ENCODE measurements at places on chromosomes 2 and 18. TPM values are rescaled to one million over a fixed set of nuclear protein-coding genes. Genes with fewer than 3 reads are reported as not detected.

GRCh38 chr18:76454418-76454817 is 40.6 kb downstream of the ZNF516 start:
- peaks cover 5% of the 10 kb centered on the region for H3K36me3 ChIP-seq
- peaks cover 13% of the 10 kb centered on the region for H3K4me1 ChIP-seq
- no peak overlapping the region for H3K4me3 ChIP-seq
- peak; percentile 65 for DNase-seq

- H3K27ac ChIP-seq, result no peak overlapping the region
- no peaks in the 10 kb centered on the region for H3K36me3 ChIP-seq
- H3K4me3 ChIP-seq, result no peak overlapping the region
- H3K4me1 ChIP-seq, result no peaks in the 10 kb centered on the region
- H3K27me3 ChIP-seq, result no peaks in the 10 kb centered on the region
These were observed 462.4 kb upstream of the TRIB2 start for GRCh38 chr2:12254280-12254860.

- no peaks in the 10 kb centered on the region for H3K36me3 ChIP-seq
- H3K27me3 ChIP-seq, result no peaks in the 10 kb centered on the region
- no peaks in the 10 kb centered on the region for H3K4me1 ChIP-seq
- DNase-seq, result peak; percentile 5
These were observed 3.0 kb downstream of the PLEK start for GRCh38 chr2:68367953-68368653.

DNA sequence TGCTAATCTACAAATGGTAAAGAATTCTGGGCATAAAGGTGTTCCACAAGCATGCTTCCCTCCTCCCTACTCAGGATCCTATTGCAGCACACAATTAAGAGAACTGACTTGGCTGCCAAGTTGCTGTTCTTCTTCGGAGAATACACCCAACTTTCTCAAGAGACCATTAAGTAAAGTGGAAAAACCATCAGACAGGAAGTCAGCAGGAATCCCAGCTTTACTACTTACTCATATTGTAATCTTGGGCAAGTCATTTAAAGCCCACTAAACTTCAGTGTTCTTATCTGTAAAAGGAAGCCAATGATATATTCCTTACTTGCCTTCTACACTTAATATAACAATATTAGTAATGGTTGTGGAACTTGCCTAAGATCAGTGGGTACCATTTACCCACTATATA is 37.8 kb downstream of the PSTPIP2 start:
- H3K27ac ChIP-seq, result no peak overlapping the region
- no peaks in the 10 kb centered on the region for H3K36me3 ChIP-seq
- DNase-seq, result peak; percentile 73

DYNAP gene
- not detected for polyA plus RNA-seq

GRCh38 chr2:11788461-11789124 is 42.2 kb downstream of the LPIN1 start:
- peaks cover 4% of the 10 kb centered on the region for H3K4me1 ChIP-seq
- H3K27me3 ChIP-seq, result no peaks in the 10 kb centered on the region
- no peak overlapping the region for H3K27ac ChIP-seq
- H3K4me3 ChIP-seq, result no peak overlapping the region
- peaks cover 39% of the 10 kb centered on the region for H3K36me3 ChIP-seq

EPHA4 gene
- 16.4 TPM for polyA plus RNA-seq

CHRNG gene
- polyA plus RNA-seq, result not detected

GRCh38 chr18:49716035-49716434 is 97.3 kb downstream of the ACAA2 start:
- no peaks in the 10 kb centered on the region for H3K36me3 ChIP-seq
- no peak overlapping the region for H3K4me3 ChIP-seq
- DNase-seq, result no peak
- no peaks in the 10 kb centered on the region for H3K27me3 ChIP-seq

GRCh38 chr2:96839293-96839874 is 4.4 kb downstream of the ANKRD23 start:
- no peaks in the 10 kb centered on the region for H3K27me3 ChIP-seq
- H3K36me3 ChIP-seq, result peaks cover 1% of the 10 kb centered on the region
- no peak overlapping the region for H3K27ac ChIP-seq
- no peak overlapping the region for H3K4me3 ChIP-seq
- DNase-seq, result peak; percentile 21

DNA sequence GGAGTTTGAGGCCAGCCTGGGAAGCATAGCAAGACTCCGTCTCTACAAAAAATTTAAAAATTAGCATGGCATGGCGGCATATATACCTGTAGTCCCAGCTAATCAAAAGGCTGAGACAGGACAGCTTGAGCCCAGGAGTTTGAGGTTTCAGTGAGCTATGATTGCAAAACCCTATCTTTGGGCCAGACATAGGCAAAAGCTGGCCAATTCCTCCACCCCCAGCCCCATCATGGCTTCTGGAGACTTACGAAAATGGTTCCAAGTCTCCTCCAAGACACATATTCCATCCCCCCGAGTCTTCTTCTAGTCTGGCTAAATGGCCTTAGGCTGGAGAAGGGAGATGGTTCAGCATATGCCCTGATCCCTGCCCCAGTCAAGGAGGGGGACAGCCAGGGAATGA is 172.8 kb upstream of the HAAO start:
- no peak overlapping the region for H3K4me3 ChIP-seq
- H3K36me3 ChIP-seq, result no peaks in the 10 kb centered on the region
- peak overlapping the region; percentile 69 for H3K27ac ChIP-seq
- H3K4me1 ChIP-seq, result peaks cover 45% of the 10 kb centered on the region
- DNase-seq, result peak; percentile 21
- no peaks in the 10 kb centered on the region for H3K27me3 ChIP-seq

DNA sequence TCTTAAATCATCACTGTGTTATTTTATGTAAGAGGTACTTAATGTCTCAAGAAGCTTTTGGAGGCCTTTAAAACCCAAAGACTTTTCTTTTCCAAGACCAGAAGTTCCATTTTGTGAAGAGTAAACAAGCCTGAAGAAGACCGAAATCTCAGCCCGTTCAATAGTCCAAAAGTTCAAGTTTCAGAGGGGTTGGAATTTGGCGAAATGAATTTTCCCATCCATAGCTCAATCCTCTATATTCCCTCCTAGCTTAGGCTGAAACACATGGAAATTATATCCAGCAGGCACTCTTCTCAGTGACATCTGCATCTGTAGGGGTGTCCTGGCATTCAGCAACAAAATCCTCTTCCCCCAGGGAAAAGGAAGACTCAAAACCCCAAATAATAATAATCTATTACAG is 344.6 kb downstream of the ARHGAP15 start:
- no peak for DNase-seq
- peaks cover 14% of the 10 kb centered on the region for H3K4me1 ChIP-seq
- H3K27ac ChIP-seq, result peak overlapping the region; percentile 15
- H3K27me3 ChIP-seq, result no peaks in the 10 kb centered on the region

DNA sequence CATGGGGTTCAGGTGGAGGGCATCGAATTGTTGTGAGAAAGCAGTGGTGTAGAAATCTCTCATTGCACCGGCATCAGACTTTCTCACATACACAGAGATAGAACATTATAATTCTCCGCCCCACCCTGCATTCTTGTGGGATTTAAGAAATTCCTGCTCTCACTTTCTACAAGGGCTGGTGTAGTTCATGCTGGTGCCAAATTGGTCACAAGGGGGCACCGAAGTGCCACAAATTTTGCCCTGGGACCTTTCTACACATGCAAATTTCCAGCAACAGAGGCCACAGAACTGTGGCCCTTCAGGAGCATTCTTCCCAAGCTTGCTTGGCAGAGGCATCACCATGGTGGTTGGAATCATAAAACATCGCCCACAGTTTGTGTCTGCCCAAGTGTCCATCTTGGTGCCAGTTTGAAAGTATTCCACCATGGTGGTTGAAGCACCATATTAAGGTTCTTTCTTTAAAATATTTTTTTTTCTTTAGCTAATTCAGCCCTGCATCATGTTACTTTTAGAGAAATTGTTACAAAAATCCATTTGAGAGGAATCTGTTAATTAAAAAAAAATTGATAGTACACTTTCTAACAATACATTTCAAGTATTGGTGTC is 521.2 kb upstream of the FANCL start:
- no peaks in the 10 kb centered on the region for H3K36me3 ChIP-seq
- no peaks in the 10 kb centered on the region for H3K27me3 ChIP-seq
- H3K4me1 ChIP-seq, result no peaks in the 10 kb centered on the region
- H3K27ac ChIP-seq, result no peak overlapping the region

GRCh38 chr2:217468042-217468830 is 534.6 kb downstream of the TNS1 start:
- no peak for DNase-seq
- no peak overlapping the region for H3K27ac ChIP-seq
- H3K4me1 ChIP-seq, result no peaks in the 10 kb centered on the region
- H3K4me3 ChIP-seq, result no peak overlapping the region
- H3K36me3 ChIP-seq, result no peaks in the 10 kb centered on the region
- no peaks in the 10 kb centered on the region for H3K27me3 ChIP-seq

GRCh38 chr2:236130349-236130998 is 37.7 kb downstream of the GBX2 start:
- no peaks in the 10 kb centered on the region for H3K4me1 ChIP-seq
- no peak overlapping the region for H3K4me3 ChIP-seq
- DNase-seq, result no peak
- H3K36me3 ChIP-seq, result no peaks in the 10 kb centered on the region
- H3K27ac ChIP-seq, result no peak overlapping the region

GRCh38 chr2:227415538-227416424 is 28.0 kb upstream of the SCYGR1 start:
- peak; percentile 78 for DNase-seq
- H3K27ac ChIP-seq, result no peak overlapping the region
- peaks cover 2% of the 10 kb centered on the region for H3K4me1 ChIP-seq
- no peaks in the 10 kb centered on the region for H3K27me3 ChIP-seq
- H3K4me3 ChIP-seq, result no peak overlapping the region

DBI gene
- polyA plus RNA-seq, result 653 TPM

EHD3 gene
- polyA plus RNA-seq, result 37.1 TPM

DNA sequence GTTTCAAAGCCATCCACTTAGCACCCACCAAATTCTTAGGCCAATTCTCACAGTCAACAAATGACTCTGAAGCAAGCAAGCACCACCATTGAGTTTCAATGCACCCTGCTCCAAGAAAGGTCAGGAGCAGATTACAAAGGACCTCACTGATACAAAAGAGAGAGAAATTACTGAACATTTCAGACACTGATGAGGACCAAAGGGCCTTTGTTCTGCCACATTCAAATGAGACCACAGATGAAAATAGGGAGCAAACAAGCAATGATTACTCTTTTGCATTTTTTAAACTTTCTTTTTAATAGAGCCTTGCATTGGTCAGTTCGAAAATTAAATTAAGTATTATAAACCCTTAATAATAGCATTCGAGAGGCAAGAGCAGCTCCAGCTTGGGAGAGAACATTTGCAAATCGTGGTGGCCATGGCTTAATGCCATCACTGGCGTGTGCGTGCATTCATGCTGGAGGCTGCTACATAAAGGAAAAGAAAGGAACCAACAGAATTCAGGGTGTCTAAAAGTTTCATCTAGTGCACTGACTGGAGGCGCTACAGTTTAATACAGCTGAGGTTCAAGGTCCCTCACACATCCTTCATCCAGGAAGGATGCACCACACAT is 87.5 kb downstream of the KLF7 start:
- H3K4me3 ChIP-seq, result no peak overlapping the region
- no peaks in the 10 kb centered on the region for H3K4me1 ChIP-seq
- peaks cover 7% of the 10 kb centered on the region for H3K36me3 ChIP-seq
- DNase-seq, result no peak

DNA sequence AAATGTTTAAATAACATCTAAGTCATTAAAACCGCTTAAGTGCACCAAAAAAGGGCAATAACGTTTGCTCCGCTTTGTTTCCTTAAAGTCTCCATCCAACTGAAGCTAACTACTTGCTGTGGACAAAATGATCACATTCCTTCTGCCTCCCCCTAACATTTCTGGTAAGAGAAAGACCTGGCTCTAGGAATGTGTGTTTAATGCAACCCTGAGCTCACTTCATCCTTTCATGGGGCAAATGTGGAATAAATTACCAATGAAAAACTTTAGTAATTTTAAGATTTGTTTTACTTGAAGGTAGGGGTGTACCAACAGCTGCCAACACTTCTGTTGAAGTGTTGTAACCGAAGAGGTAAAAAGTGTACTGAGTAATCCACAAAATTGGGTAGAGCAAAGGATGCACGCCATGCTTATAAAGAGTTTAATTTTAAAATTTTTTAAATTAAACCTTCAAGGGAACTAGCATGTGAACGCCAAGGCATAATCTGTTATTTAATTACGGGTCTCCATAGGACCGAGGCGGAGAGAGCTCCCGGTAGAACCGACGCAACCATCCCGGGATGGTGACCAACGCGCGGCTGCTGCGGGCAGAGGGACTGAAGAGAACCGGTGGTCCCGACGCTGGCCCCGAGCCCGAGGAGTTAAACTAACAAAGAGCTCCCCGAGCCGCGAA is 1.1 kb downstream of the HNRNPLL start:
- peak overlapping the region; percentile 81 for H3K4me3 ChIP-seq
- peak overlapping the region; percentile 95 for H3K27ac ChIP-seq
- H3K36me3 ChIP-seq, result no peaks in the 10 kb centered on the region

SMYD1 gene
- polyA plus RNA-seq, result not detected

TLX2 gene
- polyA plus RNA-seq, result not detected

DTNA gene
- polyA plus RNA-seq, result 49.8 TPM
